Activated CD8-positive, alpha-beta memory T cell treated with anti-CD3 and anti-CD28 coated beads for 48 hours (primary cell): ENCODE measurements at places on chromosomes 16 and 17.

- no peak for DNase-seq
Measured at GRCh38 chr17:59856859-59857794, 35.6 kb downstream of the TUBD1 start.

DNA sequence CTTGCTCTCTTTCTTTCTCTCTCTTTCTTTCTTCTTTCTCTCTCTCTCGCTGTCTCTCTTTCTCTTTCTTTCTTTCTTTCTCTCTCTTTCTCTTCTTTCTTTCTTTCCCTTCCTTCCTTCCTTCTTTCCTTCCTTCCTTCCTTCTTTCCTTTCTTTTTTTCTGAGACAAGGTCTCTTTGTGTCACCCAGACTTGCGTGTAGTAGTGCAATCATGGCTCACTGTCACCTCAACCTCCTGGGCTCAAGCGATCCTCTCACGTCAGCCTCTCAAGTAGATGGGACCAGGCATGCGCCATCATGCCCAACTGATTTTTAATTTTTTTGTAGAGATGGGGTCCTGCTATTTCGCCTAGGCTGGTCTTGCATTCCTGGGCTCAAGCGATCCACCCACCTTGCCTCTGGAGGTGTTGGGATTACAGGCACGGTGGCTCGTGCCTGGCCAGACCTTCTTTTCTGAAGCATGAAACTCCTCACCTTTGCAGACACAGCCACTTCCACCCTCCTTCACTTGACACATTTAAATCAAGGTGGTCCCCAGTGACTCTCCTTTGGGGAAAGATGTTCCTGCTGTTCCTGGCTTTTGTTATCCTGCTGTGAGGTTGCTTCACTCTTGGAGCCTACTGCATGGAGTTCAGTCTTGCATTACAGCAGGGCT is 26.8 kb upstream of the NKD1 start:
- no peak for DNase-seq

GRCh38 chr16:4987580-4988374 is 29.6 kb downstream of the SEC14L5 start:
- DNase-seq, result no peak

DNA sequence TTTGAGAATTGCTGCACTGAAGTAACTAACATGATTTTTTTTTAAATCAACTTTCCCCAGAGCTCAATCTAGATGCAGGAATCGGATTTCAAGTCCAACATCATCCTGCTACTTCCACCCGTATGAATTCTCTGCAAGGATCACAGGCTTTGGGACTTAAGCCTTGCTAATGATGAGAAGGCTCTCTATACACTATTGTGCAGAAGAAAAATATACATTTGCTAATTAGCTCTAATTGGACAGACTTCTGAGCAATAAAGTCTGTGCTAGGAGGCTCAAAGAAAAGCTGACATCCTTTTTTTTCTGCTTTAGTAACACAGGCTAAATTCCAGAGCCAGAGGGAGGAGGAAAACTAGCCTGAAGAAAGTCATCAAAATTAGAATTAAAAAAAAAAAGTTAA is 433.6 kb downstream of the PMP22 start:
- DNase-seq, result no peak

DNA sequence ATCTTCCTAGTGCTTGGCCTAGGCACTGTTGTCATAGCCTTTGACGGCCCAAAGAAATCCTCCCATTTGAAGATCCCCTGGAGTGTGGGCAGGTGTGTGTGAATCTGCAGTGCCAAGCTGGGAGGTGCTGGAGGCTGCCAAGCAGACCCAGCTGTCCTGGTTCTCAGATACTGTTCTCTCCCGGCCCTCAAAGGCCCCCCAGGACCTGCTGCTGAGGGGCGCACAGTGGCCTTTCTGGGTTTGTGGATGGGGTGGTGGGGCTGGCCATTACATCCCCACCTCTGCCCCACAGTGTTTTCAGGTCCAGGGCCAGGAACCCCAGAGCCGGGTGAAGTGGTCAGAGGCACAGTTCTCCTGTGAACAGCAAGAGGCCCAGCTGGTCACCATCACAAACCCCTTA is 60.5 kb downstream of the MRC2 start:
- DNase-seq, result no peak

DNA sequence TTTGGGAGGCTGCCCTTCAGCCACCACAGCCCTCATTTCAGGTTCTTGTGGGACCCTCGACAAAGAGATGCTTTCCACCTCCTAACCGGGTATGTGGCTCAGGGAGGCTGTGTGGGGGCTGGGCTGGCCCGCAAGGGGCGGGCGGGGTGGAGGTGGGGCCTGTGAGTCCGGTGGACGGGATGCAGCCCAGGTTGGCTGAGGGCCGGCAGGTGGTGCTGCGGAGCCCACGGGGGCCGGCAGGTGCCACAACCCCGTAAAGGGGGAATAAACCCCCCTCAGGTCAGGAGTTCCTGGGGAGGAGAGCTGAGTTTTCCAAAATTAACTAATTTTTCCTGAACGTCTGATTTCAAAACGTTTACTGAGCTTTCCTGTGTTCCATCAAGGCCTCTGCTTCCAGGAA is 4.9 kb upstream of the CIAO3 start:
- no peak for DNase-seq

DNA sequence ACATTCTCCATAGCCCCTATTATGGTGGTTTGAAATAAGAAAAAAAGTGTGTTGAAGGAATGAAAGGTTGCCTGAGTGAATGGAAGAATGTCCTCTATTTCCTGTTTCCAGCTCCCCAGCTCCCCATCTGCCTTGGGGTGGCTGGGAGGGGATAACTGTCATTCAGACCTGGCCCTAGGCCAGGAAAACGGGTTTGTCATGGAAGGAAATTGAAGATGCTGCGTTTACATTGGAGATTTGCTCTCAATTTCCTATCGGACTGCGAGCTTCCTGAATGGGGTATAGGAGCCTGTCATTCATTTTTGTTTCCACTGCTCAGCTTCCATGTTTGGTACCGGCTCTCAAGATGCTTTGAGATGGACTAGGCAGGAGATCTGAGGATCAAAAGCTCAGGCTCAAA is 2.2 kb upstream of the FZD2 start:
- DNase-seq, result no peak

- no peak for DNase-seq
Measured at GRCh38 chr17:39782481-39782880, 44.7 kb downstream of the GRB7 start.

DNA sequence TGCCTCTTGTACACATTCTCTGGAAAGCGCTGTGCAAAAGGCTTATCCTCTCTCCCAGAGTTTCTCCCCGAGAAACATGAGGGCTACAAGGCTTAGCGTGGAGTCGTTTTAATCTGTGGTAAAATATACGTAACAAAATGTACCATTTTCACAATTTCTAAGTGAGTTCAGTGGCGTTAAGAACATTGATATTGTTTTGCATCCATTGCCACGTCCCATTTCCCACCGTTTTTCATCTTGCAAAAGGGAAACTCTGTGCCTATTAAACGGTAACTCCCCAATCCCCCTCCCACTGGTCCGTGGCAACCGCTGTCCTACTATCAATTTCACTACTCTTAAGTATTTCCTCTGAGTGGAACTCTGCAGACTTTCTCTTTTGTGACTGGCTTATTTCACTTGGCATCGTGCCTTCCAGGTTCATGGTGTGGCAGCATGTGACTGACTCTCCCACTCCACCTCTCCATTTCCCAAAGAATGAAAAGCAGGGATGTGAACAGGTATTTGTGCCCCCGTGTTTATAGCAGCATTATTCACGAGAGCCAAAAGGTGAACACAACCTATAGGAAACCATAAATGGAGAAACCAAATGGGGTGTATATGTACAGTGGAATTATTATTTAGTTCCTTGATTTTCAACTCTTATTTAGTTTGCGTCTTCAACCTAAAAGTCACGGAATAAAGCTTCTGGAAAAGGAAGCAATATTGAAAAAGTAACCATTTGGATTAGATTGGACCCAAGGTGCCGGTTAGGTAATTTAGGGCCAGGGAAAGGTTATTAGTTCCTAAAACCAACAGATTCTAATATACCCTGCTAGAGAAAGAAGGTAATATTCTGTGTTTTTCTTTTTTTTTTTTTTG is 1.1 kb upstream of the USP32 start:
- no peak for DNase-seq

DNA sequence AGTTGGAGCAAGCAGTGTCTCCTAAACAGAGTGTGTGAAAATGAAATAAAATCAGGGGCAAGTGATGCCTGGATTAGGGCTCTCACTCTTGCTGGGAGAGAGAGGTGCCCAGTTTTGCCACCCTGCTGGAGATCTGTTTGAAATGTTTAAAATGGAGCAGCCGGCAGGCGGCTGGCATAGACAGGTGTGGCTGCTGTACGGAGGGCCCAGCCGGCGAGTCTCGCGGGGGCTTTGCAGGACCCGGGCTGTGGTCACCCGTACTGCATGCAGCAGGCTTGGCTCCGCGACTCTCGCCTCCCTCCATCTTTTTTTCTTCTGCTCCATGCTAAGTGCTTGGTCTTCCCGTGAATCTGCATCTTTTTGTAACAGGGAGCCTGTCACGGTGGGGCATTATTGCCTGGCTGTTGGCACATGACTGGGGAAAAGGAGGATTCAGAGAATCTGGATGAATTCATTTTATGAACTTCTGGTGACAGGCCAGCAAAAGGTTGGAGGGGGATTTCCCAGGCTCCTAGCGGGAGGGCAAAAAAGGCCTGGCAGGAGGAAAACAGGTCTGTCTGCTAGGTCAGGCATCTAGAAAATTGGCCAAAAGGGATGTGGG is 1.8 kb downstream of the ZNRF1 start:
- no peak for DNase-seq

DNA sequence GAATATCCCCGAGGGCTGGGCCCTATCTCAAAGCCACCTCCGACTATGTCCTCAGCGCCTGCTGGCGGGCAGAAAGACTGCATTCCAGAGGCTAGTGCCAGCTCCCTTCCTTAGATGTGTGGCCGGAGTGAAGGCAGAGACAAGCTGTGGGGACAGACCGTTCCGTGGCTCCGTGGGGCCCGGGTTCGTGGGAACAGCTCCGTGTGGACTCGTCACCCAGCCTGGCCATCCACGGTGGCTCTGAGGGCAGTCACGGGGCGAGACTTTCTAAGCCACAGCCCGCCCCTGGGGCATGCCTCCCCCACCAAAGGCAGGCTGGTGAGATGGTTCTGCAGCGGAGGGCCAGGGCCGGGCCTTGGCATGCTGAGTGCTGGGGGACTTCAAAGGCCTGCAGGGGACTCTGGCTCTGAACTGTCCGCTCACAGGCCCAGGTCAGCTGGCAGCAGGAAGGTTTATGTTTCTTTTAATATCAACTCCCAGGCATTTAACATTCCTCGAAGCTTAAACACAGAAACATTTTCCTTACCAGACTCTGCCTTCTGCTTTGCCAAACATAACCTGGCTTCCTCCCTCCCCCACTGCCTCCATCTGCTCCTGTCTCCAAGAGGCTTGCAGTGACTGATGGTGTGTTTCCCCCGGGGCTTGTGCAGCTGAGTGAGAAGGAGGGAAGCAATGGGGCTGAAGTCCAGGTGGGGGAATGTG is 50.4 kb downstream of the TIMM22 start:
- no peak for DNase-seq

DNA sequence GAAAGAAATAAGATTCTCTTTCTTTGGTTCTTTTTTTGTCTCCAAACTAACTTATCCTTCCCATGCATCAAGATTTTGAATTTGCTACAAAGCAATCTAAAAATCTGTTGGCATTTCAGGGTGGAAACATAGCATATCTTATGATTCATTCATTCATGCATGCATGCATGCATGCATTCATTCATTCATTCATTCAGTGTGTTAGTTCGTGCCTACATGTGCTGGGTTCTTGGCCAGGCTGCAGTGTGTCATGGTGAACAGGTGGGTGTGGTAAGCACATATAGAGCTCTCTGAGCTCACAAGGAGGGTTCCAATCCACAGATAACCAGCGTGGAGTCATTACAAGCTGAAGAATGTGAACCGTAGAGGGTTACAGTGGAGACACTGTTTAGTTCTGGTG is 410.4 kb downstream of the CPPED1 start:
- DNase-seq, result no peak

DNA sequence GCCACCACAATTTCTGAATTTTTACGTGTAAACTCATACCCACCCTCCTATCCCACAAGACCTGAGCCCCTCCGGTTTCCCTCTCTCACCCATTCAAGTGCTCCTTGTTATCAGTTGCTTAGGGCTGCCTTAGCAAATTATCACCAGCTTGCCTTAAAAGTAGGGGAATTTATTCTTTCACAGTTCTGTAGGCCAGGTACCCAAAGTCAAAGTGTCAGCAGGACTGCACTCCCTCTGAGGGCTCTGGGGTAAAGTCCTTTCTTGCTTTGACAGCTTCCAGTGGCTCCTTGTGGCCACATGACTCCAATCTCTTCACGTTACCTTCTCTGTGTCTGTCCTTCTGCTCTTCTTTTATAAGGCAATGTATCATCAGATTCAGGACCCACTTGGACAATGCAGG is 7.9 kb upstream of the TMEM220 start:
- no peak for DNase-seq

DNA sequence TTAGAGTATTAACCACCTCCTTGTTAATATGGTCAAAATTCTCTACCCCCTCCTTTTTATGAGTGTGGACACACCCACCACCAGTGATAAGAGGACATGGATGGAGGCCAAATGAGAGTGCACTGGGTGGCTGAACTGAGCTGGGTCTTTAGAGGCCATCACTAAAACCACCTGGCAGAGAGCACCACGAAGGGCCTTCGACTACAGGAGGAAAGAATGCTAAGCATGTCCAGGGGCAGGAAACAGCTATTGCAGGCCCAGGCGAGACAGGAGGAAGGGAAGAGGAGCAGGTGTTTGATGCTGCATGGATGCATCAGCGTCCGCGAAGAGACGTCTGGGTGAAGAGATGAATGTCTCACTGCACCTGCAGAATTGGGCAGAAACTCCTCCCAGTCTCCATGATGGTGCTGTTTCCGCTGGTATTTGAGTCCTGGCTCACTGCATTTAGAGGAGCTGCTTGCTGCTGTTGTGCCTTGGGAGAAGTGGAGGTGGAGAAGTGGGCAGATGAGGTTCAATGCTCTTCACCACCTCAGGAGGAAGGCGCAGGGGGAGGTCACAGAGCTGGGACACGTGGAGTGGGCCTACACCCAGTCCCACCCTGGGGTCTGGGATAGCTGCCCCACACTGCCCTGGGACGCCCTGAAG is 33.2 kb downstream of the SPHK1 start:
- DNase-seq, result no peak

GRCh38 chr17:76492123-76492988 is 8.9 kb downstream of the RHBDF2 start:
- DNase-seq, result no peak

DNA sequence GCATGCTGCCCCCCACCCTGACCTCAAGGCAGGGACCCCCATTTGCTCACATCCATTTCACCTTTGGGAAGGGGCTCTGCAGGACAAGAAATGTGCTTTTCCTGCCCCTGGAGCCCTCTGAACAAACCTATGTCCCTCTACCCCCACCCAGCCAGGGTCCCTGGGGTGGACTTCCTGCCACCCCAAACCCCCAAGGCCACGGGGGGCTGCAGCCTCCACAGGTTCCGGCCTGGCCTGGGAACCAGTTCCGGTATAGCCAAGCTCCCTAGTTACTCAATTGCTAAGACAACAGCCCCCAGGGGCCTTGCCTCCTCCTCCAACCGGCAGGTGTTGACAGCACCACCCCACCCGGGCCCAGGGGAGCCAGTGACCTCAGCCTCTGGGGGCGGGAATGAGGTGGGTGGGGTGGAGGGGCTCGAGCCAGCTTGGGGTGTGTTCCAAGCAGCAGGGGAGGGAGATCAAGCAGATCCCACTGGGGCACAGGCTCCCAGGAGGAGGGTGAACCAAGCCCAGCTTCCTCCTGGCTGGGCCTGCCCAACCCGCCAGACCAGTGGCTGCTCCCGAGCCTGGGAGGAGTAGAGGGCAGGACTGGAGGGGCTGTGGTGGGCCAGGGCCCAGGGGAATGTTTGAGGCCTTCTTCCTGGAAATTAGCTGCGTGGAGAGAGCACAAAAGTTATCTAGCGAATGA is 6.6 kb downstream of the PNMT start:
- DNase-seq, result no peak

GRCh38 chr17:63274146-63274545 is 172.0 kb downstream of the CYB561 start:
- no peak for DNase-seq
